ENCODE measurements at places on chromosomes 7 and 10. TPM values are rescaled to one million over a fixed set of nuclear protein-coding genes. Genes with fewer than 3 reads are reported as not detected.

CLDN4 gene
- total RNA-seq: 7.0 TPM

ANKRD61 gene
- 0.22 TPM for total RNA-seq

FAM25G gene
- total RNA-seq: not detected

OR6V1 gene
- not detected for total RNA-seq

NOD1 gene
- total RNA-seq: 7.1 TPM

URGCP gene
- total RNA-seq: 27.7 TPM

PRPS1L1 gene
- total RNA-seq: not detected

ACBD7 gene
- 0.71 TPM for total RNA-seq

GPR15LG gene
- total RNA-seq: not detected

STAMBPL1 gene
- 31.2 TPM for total RNA-seq

GHRHR gene
- total RNA-seq: not detected

CRTAC1 gene
- 1.3 TPM for total RNA-seq

LRMDA gene
- 5.6 TPM for total RNA-seq

ETV1 gene
- 3.2 TPM for total RNA-seq

AGAP6 gene
- total RNA-seq: 8.6 TPM

RBP3 gene
- not detected for total RNA-seq

TAX1BP1 gene
- total RNA-seq: 83.0 TPM

SKIDA1 gene
- 1.1 TPM for total RNA-seq

TMEM176B gene
- total RNA-seq: not detected

ELMO1 gene
- 1.6 TPM for total RNA-seq

EZH2 gene
- 24.0 TPM for total RNA-seq

ACTL6B gene
- total RNA-seq: not detected

EPHA1 gene
- not detected for total RNA-seq

CLEC5A gene
- total RNA-seq: not detected

NPY4R gene
- total RNA-seq: 57.9 TPM

LRRC17 gene
- total RNA-seq: not detected

NOS3 gene
- 0.15 TPM for total RNA-seq

PILRA gene
- 5.2 TPM for total RNA-seq

NPC1L1 gene
- total RNA-seq: 0.06 TPM

LAMB1 gene
- 107 TPM for total RNA-seq

PIK3CG gene
- total RNA-seq: not detected

MMD2 gene
- total RNA-seq: not detected

CRPPA gene
- total RNA-seq: 0.25 TPM

C10orf62 gene
- total RNA-seq: not detected

SPDYE16 gene
- not detected for total RNA-seq

SPDYE2B gene
- not detected for total RNA-seq

PRSS1 gene
- total RNA-seq: not detected

IKZF1 gene
- total RNA-seq: not detected

HKDC1 gene
- 12.9 TPM for total RNA-seq

ZNF862 gene
- 3.4 TPM for total RNA-seq

ASB13 gene
- 22.4 TPM for total RNA-seq

All from A549 treated with ZK216348 at 1 μM for 4 hours (cell line).